Right lobe of liver (tissue), 6 donors: ENCODE measurements at places on chromosomes 6 and 20. TPM values are rescaled to one million over a fixed set of nuclear protein-coding genes. Genes with fewer than 3 reads are reported as not detected.
A peak's percentile ranks its signal among the peaks of the same experiment; 100 is the strongest.

The ARMH2 gene
- total RNA-seq: not detected

GRCh38 chr6:8219352-8219943 lies 117.1 kb upstream of the EEF1E1 start:
- H3K27ac ChIP-seq: no peak overlapping the region
- H3K4me1 ChIP-seq: no peaks in the 10 kb centered on the region
- no peak overlapping the region for H3K4me3 ChIP-seq
- no peaks in the 10 kb centered on the region for H3K36me3 ChIP-seq

GRCh38 chr6:130517444-130517931 lies 151.7 kb downstream of the TMEM200A start:
- peaks cover 9% of the 10 kb centered on the region for H3K4me1 ChIP-seq
- no peak overlapping the region for H3K4me3 ChIP-seq
- H3K27ac ChIP-seq: no peak overlapping the region
- DNase-seq: no peak
- H3K27me3 ChIP-seq: no peaks in the 10 kb centered on the region

DNA sequence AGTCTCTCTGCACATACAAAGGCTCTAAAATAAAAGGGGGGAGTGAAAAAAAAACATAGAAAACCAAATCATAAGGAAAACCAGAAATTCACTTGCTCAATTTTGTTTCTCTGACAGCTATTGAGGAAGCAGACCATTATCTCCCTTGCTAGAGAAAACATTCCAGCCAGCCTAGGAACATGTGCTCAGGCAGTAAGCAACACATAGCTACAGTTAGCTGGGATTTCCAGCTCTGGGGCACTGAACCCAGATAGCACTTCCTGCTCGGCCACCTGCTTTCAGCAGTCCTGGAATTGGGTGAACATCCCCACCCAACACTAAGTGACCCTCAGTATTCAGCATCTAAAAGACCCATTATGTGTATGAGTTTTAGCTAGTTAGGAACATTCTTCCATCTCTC lies 61.3 kb downstream of the TNFRSF21 start:
- H3K36me3 ChIP-seq: no peaks in the 10 kb centered on the region
- no peak overlapping the region for H3K4me3 ChIP-seq
- no peaks in the 10 kb centered on the region for H3K4me1 ChIP-seq
- H3K27me3 ChIP-seq: no peaks in the 10 kb centered on the region

DNA sequence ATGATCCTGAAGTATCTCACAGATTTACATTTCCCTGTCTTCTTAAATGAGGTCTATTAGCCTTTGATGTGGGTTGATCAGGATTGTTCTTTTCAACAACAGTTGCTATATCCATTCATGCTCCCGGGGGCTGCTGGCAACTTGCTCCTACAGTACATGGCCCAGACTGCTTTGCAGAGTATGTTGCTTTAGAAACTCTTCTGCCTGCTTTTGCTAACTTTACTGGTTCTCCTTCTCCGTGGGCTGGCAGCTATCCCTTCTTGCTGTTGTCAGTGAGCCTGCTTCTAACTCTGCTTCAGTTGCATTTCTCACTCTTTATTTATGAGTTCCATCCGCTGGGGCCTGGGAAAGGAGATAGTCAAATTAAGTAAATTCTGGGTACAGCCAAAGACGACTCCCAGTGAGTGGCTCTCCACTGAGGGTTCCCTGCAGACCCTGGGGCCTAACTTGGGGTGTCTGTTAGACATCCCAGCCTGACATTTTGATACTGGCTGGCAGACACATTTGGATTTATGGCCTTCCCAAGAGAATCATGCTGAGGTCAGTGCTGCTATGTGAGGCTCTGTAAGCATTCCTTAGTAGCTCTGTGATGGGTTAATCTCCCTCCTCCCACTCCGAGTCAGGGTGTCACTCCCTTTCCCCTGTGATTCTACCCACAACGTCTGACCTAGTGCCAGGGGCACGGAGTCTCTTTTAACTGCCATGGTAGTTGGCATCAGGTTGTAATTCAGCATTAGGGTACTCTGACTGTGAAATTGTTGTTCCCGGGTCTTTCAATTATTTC lies 73.6 kb downstream of the SLX4IP start:
- peak overlapping the region; percentile 33 for H3K27ac ChIP-seq
- no peak overlapping the region for H3K4me3 ChIP-seq
- H3K27me3 ChIP-seq: no peaks in the 10 kb centered on the region
- no peaks in the 10 kb centered on the region for H3K36me3 ChIP-seq
- DNase-seq: no peak

DNA sequence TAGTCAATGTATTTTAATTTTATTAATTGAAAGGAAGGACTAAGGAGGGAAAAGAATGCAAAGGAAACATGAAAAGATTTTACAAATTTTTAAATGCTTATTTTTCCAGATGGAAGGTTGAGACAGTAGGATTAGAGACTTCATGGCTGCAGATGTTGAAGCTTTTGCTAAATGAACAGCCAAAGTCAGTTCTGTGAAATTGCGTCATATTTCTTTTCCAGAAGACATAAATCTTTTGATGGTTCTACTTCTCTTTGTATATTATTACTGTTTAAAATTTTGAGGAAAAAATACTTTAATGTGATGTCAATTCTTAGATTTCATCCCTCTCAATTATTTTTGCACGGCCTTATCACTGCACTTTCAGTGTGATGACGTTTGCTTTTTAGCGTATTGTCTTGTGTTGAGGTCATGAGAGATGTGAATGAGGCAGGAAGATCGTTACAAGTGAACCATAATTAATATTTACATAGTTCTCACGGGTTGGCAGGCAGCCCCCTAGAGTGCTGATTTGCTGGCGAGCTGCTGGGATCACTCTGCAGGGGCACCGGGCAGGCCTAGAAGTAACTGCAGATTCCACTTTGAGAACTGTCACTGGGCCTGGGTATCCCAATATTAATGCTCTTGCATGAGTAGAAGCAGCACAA lies 158.1 kb downstream of the TBXT start:
- H3K4me1 ChIP-seq: no peaks in the 10 kb centered on the region
- peaks cover 16% of the 10 kb centered on the region for H3K27me3 ChIP-seq
- no peak overlapping the region for H3K27ac ChIP-seq
- DNase-seq: no peak

DNA sequence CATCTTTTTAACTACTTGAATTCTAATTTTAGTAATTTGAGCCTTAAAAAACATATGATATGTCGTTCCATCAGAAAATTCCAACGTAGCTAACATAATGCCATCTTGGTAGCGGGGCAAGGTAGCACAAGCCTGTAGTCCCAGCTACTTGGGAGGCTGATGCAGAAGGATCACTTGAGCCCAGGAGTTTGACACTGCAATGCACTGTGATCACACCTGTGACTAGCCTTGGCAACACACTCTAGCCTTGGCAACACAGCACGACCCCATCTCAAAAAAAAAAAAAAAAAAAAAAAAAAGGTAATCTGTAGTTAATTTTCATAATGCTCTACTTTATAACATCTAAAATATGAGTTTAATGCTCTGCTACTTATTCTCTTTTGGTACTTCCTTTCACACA lies 6.7 kb downstream of the BCLAF1 start:
- H3K36me3 ChIP-seq: no peaks in the 10 kb centered on the region
- no peak overlapping the region for H3K4me3 ChIP-seq
- H3K27me3 ChIP-seq: no peaks in the 10 kb centered on the region
- DNase-seq: no peak
